ENCODE measurements at places on chromosomes 6 and 20. TPM values are rescaled to one million over a fixed set of nuclear protein-coding genes. Genes with fewer than 3 reads are reported as not detected.

Gene SRMS
- polyA plus RNA-seq: 0.17 TPM

Gene LZTS3
- polyA plus RNA-seq: 12.2 TPM

Gene TP53TG5
- 0.42 TPM for polyA plus RNA-seq

Gene PSORS1C1
- 0.19 TPM for polyA plus RNA-seq

Gene ASIP
- polyA plus RNA-seq: 0.22 TPM

Gene MLIP
- 0.24 TPM for polyA plus RNA-seq

Gene GTSF1L
- polyA plus RNA-seq: not detected

Gene PPT2
- polyA plus RNA-seq: 45.5 TPM

Gene CD40
- 7.6 TPM for polyA plus RNA-seq

Gene POU5F1
- 1.4 TPM for polyA plus RNA-seq

Gene NCOA5
- 58.0 TPM for polyA plus RNA-seq

Gene SCUBE3
- polyA plus RNA-seq: 50.8 TPM

Gene ZNF311
- polyA plus RNA-seq: 6.9 TPM

Gene AHI1
- 81.7 TPM for polyA plus RNA-seq

Gene PAX1
- 3.0 TPM for polyA plus RNA-seq

Gene SMOC2
- 420 TPM for polyA plus RNA-seq

Gene C6orf52
- 4.0 TPM for polyA plus RNA-seq

Gene COX4I2
- polyA plus RNA-seq: 1.6 TPM

Gene RAE1
- 37.1 TPM for polyA plus RNA-seq

Gene DOK5
- 13.5 TPM for polyA plus RNA-seq

Gene ABHD12
- 38.7 TPM for polyA plus RNA-seq

Gene IP6K3
- 0.82 TPM for polyA plus RNA-seq

Gene DUSP15
- polyA plus RNA-seq: 4.6 TPM

Gene CCN2
- 241 TPM for polyA plus RNA-seq

Gene ZNF318
- polyA plus RNA-seq: 27.1 TPM

Gene SPO11
- not detected for polyA plus RNA-seq

Gene SMIM8
- 21.2 TPM for polyA plus RNA-seq

Gene SYCP2
- 8.7 TPM for polyA plus RNA-seq

Gene ATAT1
- 66.4 TPM for polyA plus RNA-seq

Gene RNF144B
- polyA plus RNA-seq: 1.7 TPM

Gene SLC32A1
- polyA plus RNA-seq: 1.3 TPM

Measured in left renal pelvis (tissue), 4 donors.